Right cardiac atrium (tissue), 5 donors: ENCODE measurements at places on chromosomes 7 and 10.
A peak's percentile ranks its signal among the peaks of the same experiment; 100 is the strongest.

DNA sequence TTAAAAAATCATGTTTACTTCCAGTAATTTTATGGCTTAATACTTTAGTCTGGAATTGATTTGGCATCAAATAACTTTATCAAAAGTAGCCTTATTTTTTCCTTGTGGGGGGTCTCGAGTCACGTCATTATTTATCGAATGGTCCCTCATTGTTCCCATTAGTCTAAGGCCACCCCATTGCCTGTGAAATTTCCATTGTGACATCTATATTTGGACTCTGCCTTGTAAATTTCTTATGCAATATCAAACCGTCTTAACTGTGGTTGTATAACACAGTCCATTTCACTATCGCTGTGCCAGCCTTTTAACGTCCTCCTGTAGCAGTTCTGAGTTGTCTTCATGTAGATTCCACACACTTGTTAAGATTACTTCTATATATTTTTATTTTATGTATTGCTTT, 103.9 kb upstream of the RET start:
- no peak for DNase-seq

DNA sequence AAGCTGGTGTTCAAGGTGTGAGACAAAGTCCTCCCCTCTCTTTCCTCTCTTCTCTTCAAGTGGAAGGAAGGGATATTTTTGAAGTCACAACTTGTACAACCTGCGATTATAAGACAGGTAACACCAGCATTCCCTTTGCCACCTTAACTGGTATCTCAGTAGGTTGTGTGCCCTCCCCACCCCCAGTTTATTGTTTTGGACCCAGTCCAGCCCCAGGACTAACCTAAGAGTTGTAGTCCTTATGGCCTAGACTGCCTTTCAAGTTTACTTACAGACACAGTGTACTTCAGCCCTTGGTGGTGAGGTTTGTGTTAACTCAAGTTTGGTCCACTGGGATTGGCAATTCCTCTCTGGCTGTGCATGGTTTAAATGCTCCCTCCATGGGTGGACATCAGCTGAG, 26.8 kb upstream of the CYP2C8 start:
- no peak for DNase-seq

GRCh38 chr7:122068046-122068445, 76.0 kb downstream of the AASS start:
- DNase-seq: no peak

DNA sequence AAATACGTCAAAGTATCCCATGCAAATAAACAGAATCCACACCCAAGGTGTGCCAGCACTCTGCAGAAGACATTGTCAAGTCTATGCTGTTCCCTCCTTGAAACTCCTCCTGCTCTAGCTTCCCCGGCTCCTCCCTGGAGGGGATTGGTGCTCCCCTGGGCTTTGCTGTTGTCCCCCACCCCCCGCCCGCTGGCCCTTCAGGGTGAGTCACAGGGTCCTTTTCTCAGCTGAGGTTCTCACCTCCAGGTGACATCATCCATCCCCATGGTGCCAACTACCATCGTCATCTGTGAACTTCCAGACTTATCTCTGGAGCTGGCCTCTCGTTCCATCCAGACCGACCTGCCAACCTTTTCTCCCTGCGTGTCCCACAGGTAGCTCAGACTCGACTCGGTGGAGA, 77.0 kb downstream of the ITIH5 start:
- no peak for DNase-seq

DNA sequence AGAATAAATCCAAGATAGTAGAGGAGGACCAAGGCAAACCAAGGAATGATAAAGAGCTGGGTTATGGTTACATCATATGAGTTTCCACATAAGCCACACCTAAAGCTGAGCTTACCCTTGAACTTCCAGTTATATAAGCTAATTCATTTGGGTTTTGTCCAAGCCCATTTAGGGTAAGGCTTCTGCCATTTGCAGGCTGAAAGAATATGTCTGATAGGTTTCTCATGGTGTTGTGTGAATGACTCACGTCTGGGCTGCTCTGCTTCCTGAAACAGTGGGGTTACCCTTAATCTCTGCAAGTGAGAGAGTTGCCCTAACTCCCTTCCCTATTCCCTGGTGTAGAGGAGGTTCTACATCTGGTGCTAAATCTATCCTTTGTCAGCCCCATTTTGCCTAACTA, 60.8 kb downstream of the PTTG1IP2 start:
- DNase-seq: no peak

DNA sequence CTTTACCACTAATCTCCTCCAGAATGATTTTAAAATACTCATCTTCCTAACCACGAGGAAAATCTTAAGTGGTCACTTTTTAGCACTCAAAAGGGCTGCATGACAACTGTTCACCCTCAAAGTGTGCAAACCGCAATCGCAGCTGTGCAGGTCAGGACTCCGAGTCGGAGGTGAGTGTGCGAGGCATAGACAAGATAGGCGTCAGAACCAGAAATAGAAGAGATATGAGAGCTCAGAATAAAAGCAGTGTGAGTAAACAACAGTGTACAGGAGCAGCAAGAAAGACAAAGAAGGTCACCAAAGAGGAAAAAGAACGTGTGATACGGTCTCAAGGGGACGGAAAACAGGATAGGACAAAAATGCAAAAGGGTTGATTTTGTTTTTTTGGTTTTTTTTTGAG, 17.5 kb upstream of the ENO4 start:
- DNase-seq: peak; percentile 29
